ENCODE measurements at places on chromosomes 4 and X. TPM values are rescaled to one million over a fixed set of nuclear protein-coding genes. Genes with fewer than 3 reads are reported as not detected.

GRCh38 chr4:38565271-38566199 lies 98.5 kb upstream of the KLF3 start:
- peak; percentile 49 for DNase-seq

DNA sequence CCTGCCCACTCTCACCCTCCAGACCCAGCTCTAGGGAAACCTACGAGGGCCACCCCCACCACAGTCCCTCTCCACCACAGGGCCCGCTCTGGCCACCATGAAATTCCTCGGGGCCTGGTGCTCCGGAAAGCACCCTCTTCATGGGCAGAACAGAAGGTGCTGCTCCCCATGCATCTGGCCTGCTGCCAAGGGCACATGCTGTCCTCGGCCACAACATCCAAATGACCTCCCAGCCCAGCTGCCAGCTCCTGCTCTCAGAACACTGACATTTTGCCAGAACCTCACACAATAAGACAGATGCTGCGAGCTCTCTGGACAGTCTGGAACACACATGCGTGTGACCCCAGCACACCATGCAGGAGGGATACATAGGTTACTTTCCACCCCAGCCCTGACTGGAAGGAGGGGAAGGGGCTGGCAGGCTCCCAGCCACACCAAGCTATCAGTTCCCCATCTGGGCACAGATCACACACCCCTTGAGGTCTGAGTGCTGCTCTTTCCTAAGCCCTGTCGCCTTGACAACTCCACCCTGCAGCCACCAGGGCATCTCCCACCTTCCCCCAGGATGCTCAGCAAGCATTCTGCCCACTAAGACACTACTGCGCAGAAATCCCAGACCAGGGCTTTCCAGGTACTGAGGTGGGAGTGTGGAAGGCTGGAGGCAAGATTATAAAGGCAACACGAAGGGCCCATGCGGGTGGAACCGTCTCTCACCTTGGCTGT lies 5.8 kb downstream of the CCNQ start:
- no peak for DNase-seq

DNA sequence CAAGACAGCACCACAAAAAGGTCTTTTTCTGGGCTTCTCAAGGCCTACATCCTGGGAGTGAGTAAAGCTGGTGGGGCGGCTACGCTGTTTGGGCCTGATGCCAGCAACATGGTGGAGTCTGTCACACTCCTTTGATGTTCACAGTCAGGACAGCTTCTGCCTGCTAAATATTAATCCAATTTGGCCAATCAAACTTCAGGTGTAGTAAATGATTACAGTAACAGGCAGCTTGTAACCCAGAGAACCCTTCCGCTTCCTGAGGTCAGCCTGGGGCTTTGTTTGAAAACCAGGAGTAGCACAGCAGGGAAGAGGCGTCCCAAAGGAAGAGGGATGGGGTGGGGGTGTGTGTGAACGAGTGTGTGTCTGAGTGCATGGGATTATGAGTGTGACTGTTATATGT lies 220.4 kb downstream of the MAML3 start:
- DNase-seq: no peak

- no peak for DNase-seq
These were observed 26.7 kb downstream of the TMEM192 start for GRCh38 chr4:165085946-165086345.

DNA sequence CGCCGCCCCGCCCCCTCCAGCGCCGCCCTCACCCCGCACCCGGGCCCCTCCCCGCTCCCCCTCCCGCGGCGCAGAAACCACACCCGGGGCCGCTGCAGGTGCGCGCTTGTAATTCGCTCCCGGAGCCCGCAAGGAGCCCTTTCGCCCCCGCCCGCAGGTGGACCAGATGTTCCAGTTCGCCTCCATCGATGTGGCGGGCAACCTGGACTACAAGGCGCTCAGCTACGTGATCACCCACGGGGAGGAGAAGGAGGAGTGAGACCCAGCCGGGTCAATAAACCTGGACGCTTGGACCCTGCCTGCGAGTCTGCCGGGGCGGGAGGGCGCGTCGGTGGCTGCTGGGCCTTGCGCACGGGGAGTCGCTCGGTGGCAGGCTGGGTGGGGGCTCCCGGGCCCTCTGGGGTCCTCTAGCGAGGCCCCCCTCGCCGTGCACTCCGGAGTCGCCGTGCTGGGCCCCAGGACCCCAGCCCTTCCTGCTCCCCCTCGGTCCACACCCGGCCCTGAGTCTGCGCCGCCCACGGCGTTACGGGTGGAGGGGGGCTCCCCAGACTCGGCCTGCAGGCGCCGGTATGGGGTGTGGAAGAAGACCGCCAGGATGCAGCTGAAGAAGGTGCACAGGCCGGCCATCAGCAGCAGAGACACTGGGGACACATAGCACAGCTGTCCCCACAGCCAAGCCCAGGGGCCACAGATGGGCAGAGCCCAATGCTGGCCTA lies 7.1 kb downstream of the SLC49A3 start:
- DNase-seq: no peak

GRCh38 chrX:68045008-68045577 lies 388.2 kb downstream of the OPHN1 start:
- DNase-seq: no peak

GRCh38 chr4:72348701-72349100 lies 220.3 kb downstream of the ADAMTS3 start:
- DNase-seq: no peak

GRCh38 chrX:12115377-12115776 lies 22.9 kb upstream of the FRMPD4 start:
- no peak for DNase-seq

DNA sequence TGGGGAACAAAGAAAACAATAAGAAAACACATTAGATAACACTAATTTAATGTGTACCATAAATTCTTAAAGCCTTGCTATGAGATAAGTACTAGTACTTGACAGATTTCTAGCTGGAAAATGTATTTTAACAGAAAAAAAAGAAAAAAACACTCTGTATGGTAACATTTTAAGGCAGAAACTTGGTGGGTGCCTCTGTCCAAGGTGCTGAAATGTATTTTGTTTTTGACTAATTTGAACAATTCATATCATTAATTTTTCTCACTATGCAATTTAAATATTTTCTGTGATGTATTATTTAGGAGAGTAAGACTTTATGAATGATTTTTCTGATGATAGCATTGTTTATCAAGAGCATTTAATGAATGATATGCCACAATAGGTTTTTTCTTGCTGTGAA lies 107.5 kb downstream of the GABRG1 start:
- DNase-seq: no peak

- DNase-seq: no peak
These were observed 207.9 kb downstream of the MAB21L2 start for GRCh38 chr4:150789864-150790263.

- peak; percentile 71 for DNase-seq
These were observed 14.9 kb downstream of the NRK start for GRCh38 chrX:105837232-105837631.

- DNase-seq: no peak
These were observed 167.2 kb downstream of the CEP135 start for GRCh38 chr4:56115898-56116297.

GRCh38 chr4:30912098-30912714 lies 192.0 kb downstream of the PCDH7 start:
- peak; percentile 1 for DNase-seq

GRCh38 chr4:118141240-118141639 lies 107.0 kb downstream of the NDST3 start:
- no peak for DNase-seq

DNA sequence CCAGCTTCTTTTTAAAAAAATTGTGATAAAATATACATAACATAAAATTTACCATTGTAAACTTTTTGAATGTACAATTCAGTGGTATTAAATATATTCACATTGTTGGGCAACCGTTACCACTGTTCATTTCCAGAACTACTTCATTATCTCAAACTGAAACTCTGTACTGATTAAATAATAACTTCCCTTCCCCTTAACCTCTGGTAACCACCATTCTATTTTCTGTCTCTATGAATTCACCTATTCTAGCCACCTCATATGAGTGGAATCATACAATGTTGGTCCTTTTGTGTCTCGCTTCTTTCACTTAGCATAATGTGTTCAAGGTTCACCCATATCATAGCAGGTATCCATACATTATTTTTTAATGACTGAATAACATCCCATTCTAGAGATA lies 8.3 kb downstream of the GPR50 start:
- no peak for DNase-seq

DNA sequence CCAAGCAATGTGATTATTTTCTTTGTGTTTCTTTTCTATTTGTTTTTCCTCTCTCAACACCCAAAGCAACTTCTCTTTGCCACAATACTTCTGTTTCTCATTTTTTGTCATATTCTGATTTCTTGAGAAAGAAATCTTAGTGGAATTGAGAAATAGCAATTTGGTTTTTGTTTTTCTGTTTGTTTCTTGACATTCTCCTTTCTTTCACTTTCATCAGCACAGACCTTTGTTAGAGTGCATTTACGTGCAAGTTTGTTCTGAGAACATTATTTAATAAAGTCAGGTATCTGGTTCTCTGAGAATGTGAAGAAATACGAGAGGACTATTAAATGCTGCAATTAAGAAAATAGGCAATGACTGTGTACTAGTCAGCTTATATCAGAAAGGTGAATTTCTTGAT lies 608.1 kb upstream of the AADAT start:
- no peak for DNase-seq

GRCh38 chrX:19683817-19684216 lies 168.5 kb upstream of the MAP3K15 start:
- no peak for DNase-seq

DNA sequence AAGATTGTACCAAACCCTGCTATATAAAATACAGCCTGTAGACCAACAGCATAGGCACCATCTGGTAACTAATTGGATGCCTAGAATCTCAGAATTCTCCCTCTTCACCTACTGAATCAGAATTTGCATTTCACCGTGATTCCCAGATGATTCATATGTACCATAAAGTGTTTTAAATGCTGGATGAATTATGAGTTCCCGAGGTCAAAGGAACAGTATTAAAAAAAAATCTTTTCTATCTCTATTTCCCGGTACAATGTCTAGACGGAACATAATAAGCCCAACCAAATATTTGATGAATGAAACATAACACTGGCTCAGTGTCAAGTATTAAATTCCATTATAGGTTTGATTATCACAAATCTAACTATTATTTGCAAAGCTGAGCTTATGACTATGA lies 280.0 kb downstream of the ANKRD50 start:
- DNase-seq: no peak

DNA sequence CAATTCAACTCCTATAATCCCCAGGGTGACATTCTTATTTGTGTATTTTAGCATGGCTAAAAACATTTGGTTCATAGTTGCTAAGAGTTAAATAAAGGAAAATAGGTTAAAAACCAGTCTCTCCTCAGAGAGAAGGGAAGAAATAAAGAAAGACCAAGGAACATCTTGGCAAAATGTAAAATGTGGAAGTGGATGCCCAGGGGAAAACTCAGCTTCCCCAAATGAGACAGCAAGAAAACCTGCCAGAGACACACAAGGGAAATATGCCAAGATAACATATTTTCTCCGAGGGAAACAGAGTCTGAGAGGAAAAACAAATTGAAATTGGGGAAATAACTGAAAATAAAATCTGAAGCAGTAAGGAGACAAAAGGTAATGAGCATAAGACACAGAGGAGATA lies 1569.3 kb downstream of the PCDH18 start:
- no peak for DNase-seq

- no peak for DNase-seq
These were observed at the start of gene RNF128 for GRCh38 chrX:106726485-106727437. RNF128 (plus strand) TSS chrX:106726701; CDS start chrX:106726914, 213 bp downstream.

DNA sequence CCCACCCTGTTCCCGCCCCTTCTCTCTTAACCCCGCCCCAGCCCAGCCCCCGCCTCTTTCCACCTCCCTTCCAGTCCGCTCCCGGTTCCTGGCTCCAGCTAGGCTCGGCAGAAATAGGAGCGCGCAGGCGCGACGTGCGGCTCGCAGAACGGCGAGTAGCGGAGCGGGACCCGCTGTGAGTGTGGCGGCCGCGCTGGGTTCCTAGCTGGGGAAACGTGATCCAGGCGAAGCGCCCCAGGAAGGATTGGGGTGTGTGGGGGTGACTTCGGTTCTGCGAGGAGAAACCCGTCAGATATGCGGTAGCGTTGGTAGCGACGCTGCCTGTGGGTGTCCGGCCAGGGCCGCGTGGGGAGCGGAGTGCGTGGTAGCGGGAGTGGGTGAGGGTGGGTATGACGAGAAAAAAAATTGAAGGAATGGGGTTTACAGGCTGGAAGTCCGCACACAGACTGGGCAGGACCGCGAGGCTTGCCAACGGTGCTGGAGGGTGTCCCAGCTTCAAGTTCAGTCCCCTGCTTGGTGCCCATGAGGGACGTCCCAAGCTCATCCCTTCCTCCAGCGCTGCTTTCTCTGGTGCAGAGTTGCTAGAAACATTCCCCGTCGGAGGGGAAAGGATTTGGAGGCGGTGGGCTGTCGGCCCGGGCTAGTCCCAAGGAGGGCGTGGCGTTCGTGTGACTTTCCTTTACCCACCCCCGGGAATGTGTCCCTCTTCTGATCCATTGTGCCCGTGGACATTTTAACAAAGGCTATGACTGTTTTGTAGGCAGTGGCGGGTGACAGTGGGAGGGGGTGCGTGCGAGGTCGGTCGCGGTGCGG lies at the start of gene PRRG1:
Gene PRRG1 (plus strand): TSS at position 144 of the 813 bp plus-strand sequence. CDS start 56,886 bp downstream, outside the sequence.
- DNase-seq: peak; percentile 65

- no peak for DNase-seq
These were observed 515.6 kb upstream of the GNPDA2 start for GRCh38 chr4:45241976-45242375.

DNA sequence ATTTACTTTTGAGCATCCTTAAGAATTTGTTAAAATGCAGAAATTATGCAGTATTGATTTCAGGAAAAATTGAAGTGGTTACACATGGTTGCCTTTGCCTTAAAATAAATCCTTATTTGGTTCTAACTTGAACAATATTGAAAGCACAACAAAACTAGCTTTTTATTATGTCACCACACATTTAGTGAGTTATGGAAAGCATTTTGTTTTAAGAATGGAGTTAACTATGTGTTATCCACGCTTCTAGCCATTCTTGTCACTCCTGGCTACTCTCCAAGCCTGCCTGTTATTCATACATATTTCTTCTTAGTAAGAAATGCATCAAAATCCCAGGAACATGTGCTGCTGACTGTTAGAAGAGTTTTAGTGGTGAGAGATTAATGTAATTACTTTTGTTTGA lies 73.9 kb downstream of the FAT4 start:
- peak; percentile 23 for DNase-seq

GRCh38 chrX:139178980-139179379 lies 351.6 kb upstream of the F9 start:
- no peak for DNase-seq

GRCh38 chrX:151754047-151754429 lies 19.5 kb downstream of the CNGA2 start:
- peak; percentile 11 for DNase-seq

Gene PGAM4
- polyA plus RNA-seq: 0.40 TPM

Gene FAM9C
- 0.04 TPM for polyA plus RNA-seq

Gene RTL5
- 1.7 TPM for polyA plus RNA-seq

Gene MYOZ2
- 0.07 TPM for polyA plus RNA-seq

Gene GABRB1
- 7.1 TPM for polyA plus RNA-seq

Gene APLN
- 0.27 TPM for polyA plus RNA-seq

Gene HELT
- polyA plus RNA-seq: not detected

Gene SPANXD
- not detected for polyA plus RNA-seq

Gene RASSF6
- 0.06 TPM for polyA plus RNA-seq

Gene CLCN4
- polyA plus RNA-seq: 1.6 TPM

Gene F8A3
- 6.5 TPM for polyA plus RNA-seq

Gene TMEM154
- 0.63 TPM for polyA plus RNA-seq

Gene UGDH
- polyA plus RNA-seq: 87.8 TPM

Gene SHOX
- not detected for polyA plus RNA-seq

Gene GPR78
- polyA plus RNA-seq: 0.14 TPM

Gene MMRN1
- not detected for polyA plus RNA-seq

Gene MAGEC2
- not detected for polyA plus RNA-seq

Gene RAB9A
- 41.7 TPM for polyA plus RNA-seq

Gene MAGEA10
- not detected for polyA plus RNA-seq

Gene INTU
- 11.1 TPM for polyA plus RNA-seq

Gene VCX3B
- polyA plus RNA-seq: not detected

Gene COPS4
- polyA plus RNA-seq: 59.0 TPM

Gene VCX3A
- polyA plus RNA-seq: not detected

Gene WDFY3
- 31.5 TPM for polyA plus RNA-seq
